Germinal center (tissue), 1 donor: ENCODE measurements at places on chromosomes 1 and 21.
A peak's percentile ranks its signal among the peaks of the same experiment; 100 is the strongest.

- no peak for DNase-seq
Observed at GRCh38 chr1:247966532-247967204, 1.6 kb downstream of the OR2AK2 start.

DNA sequence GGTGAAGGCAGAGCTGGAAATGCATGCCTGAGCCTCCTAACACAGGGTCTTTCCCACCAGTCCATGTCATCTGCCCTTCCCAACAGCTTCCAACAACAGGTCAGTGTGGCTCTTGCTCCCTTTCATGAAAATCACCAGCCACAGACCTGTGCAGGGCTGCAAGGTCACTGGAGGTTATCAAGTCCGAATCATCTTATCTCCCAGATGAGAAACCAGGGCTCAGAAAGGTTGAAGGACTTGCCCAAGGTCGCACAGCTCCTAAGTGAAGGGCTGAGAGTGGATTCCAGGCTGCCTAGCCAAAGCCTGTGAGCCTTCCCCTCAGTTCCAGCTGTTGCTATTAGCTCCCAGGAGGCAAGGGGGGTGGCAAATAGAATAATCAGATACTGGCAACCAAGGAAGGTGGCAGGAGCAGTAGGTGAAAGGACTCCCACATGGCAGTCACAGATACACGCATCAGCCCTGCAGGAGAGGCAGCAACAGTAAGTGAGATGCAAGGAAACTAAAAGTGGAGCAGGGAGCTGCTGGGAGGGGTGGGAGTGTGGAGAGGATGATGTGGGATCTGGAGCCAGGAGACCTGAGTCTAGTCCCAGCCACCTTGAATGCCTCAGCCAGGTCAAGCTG is 74.2 kb downstream of the SSBP3 start:
- DNase-seq, result no peak

GRCh38 chr1:102174259-102174863 is 177.6 kb upstream of the OLFM3 start:
- DNase-seq, result no peak

GRCh38 chr21:25176637-25177412 is 430.5 kb downstream of the MRPL39 start:
- peak; percentile 19 for DNase-seq

- no peak for DNase-seq
Observed at GRCh38 chr1:106223213-106223612, 833.3 kb upstream of the PRMT6 start.

DNA sequence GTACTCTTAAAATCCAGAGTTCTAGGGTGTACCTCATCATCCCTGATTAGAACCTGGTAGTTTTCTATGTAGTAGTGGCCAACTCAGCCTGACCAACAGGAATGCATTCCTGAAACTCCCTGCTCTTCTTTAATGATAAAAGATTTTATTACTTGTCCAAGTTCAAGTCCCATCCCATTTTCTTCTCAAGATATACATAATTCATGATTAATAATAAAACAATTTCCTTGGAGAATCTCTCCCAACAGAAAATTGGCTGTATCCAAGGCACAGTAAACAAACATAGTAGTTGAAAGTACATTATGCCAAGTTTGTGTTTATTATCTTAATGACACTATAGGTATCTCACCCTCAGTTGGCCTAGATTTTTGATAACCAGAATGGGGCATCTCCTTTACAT is 714.1 kb upstream of the ADAMTS5 start:
- DNase-seq, result no peak

- DNase-seq, result no peak
Observed at GRCh38 chr21:45280969-45281368, 6.7 kb downstream of the POFUT2 start.

DNA sequence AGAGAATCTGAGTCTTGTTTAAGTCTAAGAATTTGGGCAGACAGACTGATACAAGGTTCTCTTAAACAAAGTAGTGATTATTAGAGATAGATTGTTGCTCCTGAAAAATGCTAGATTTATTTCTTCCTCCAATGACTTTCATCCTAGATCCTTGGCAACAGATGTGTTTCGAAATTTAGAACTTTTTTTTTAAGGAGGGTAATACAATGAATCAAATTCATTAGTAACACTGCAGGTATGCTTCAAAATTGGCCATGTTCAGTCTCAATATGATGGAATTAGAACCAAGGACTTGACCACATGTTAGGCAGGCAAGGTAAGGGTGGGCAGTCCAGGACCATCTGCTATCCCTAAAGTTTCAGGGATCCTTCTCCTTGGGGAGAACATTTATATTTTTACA is 4.5 kb upstream of the LCE1F start:
- no peak for DNase-seq

DNA sequence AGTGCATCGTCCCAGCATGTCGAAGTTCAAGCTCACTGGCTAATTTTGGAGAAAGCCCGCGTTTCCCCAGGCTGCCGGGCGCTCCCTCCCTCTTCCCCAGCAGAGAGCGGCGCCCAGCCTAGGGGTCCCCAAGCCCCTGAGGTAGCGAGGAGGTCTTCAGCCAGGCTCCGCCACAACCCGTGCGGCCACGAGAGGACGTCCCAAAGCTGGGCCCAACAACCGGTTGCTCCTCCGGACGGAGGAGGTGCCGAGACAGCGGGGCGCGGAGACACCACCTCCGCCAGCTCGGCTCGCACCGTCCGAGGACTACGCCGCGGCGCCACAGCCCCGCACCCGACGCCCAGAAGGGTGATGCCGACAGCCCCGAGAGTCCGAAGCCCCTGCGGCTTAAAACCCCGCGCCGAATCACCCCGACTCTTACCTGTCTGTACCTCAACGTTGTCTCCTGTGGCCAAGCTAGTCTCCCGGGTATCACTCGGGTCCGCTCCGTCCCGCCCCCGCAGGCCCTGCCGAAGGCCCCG is at the start of gene DENND2C:
Gene DENND2C (minus strand): TSS at position 488 of the 521 bp plus-strand sequence. CDS start 44,065 bp downstream, outside the sequence.
- DNase-seq, result no peak

DNA sequence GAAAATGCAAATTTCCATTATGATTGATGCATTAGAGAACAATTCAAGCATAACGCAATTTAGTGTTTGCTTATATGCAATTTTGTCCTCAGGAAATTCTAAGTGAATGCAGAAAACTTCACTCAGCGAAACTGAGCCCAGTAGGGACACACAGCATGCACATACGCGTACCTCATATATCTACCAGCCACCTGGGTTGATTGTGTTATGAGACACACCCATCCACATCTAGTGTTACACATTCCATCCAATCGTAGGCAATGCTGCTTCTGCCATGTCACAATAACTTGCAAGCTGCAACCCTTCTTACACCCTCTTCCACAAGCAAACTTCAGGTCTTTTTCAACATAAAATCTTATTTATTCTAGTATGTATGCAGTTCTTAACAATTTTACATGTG is 312.9 kb downstream of the HHAT start:
- DNase-seq, result no peak

- DNase-seq, result peak; percentile 28
Observed at GRCh38 chr1:53754484-53755312, 15.7 kb upstream of the GLIS1 start.
